ENCODE measurements at places on chromosomes 5 and 9. TPM values are rescaled to one million over a fixed set of nuclear protein-coding genes. Genes with fewer than 3 reads are reported as not detected.

GRCh38 chr5:145945620-145946111 lies 9.3 kb downstream of the SH3RF2 start:
- no peak for DNase-seq

DNA sequence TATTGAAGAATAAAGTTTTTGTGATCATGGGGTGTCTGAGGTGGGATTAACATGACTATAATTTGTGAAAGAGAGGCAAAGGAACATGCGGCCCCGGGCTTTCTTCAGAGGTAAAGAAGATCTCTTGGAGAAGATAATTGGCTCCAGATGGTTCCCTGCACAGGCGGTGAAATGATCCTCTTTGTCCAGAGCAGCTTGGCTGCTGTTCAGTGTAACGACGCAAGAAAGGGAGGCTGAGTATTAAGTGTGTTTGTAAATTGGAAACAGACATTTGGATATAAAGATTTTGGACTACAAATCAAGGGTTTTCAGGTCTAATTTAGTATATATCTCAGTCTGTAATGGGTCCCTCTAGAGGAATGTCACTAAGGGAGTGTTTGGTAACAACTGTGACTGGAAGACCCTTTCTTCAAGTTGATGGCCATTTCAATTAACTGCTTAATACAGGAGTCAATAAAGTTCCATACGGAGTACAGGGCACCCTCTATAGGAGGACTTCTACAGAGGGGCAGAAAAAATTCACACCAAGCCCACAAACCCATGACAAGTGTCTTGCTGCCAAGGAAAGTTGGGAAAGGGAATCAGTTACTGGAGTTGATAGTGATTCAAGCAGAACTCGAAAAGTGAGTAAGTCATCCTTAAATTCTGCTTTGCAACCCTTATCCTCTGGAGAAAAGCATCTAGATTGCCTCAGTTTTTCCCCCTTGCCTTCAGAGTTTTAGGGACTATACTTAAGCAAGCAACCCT lies 4.1 kb downstream of the EQTN start:
- no peak for DNase-seq

Gene HTR1A
- total RNA-seq: not detected

Gene WWC1
- 2.7 TPM for total RNA-seq
